ENCODE measurements at places on chromosomes 6 and 20. TPM values are rescaled to one million over a fixed set of nuclear protein-coding genes. Genes with fewer than 3 reads are reported as not detected.
A peak's percentile ranks its signal among the peaks of the same experiment; 100 is the strongest.

The BPIFB1 gene
- not detected for total RNA-seq

The SRSF12 gene
- not detected for total RNA-seq

The ZNF334 gene
- 3.8 TPM for total RNA-seq

The CLPSL1 gene
- not detected for total RNA-seq

The SEMG2 gene
- not detected for total RNA-seq

The SLC26A8 gene
- not detected for total RNA-seq

The ELOVL5 gene
- 71.3 TPM for total RNA-seq

The CFB gene
- total RNA-seq, result 22.6 TPM

DNA sequence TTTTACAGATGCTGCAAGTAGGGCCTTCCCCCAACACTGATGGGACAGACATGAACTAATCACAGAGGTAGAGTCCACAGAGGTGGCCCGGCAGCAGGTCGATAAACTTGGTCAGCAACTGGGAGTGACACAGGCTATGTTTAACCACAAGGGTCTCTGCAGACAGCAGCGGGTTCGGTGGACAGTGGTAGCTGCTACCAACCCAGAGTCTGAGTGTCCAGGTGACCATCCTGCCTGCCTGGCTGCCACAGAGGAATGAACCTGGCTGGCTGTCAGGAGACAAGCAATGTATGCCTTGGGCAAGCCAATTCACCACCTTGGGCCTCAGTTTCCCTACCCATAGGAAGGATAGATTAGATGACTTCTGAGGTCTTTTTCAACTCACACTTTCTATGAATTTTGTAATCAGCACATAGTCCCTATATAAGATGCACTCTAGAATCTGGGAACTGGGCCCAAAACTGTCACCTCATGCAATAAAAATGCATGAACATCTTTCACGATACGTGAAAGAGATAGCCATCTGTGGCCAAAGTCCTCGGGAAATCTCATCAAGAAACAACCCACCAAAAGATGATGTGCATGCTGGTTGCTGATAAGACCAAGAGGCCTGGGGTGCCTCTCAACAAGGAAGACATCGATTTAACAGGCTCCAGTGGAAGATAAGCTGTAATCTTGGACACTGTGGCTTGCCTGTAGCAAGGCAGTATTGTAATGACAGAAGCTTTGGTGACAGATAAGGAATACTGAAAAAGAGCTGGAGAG, 30.5 kb downstream of the MDGA1 start:
- DNase-seq, result peak; percentile 24

DNA sequence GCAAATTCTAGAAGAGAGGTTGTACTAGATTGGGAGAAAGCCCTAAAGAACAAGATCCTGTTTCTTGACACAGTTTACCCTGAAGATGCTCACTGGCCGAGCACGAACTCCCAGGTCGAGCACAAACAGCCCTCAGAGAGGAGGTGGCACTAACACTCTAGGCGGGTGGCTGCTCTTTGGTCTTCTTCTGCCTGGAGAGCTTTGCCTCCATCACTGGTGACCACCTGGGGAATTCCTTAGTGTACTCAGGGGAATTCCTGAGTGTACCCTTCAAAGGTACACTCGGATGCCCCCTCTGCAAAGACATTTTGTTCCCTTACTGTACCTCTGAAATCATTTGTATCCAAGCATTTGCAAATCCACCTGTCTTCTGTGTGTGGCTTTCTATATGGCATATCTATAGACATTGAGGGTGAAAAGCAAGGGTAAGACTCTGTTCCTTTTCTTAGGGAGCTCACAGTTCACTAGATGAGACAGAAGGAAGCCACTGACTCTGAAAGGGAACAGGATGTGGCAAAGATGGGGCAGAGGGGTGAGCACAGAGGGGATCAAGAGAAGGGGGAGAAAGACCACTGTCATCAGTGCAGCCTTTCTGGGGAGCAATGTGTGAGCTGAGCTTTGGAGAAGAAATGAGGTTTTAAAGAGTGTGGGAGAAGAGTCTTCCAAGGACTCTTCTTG, 169.8 kb upstream of the PROKR2 start:
- no peak for DNase-seq

DNA sequence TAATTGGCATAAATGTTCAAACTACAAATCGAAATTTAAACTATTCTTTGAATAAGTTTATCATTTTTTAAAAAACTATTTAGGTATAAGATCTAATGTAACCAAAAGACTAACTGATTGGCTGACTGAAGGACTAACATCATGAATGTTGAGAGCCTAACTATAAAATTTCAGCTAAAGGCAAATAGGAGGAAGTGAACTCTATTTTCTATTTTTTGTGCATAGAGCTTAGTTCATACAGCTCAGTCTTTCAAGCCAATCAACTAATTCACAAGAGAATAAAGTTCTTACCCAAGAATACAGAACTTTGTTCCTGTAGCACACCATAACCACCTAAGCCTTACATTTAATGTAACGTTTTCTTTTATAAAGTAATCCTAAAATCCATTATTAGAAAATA, 46.3 kb upstream of the STXBP5 start:
- no peak for DNase-seq

GRCh38 chr6:129280749-129281148, 397.8 kb downstream of the LAMA2 start:
- no peak for DNase-seq

DNA sequence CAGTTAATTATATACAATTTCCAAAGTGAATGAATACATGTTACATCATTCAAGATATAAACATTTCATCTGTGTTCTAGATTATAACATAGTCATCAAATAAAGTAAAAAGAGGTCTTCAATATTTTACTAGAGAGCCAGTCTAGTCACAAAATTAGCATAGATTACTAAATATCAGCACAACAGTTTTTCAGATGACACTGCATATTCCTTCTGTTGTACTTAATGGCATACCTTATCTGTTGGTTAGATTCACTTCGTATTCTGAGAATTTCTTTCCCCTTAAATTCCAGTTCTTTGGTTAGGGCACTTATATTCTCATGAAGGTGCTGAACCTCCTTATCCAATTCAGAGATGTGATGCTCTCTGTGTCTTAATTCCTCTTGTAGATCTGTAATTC, 39.8 kb upstream of the MCM9 start:
- no peak for DNase-seq

DNA sequence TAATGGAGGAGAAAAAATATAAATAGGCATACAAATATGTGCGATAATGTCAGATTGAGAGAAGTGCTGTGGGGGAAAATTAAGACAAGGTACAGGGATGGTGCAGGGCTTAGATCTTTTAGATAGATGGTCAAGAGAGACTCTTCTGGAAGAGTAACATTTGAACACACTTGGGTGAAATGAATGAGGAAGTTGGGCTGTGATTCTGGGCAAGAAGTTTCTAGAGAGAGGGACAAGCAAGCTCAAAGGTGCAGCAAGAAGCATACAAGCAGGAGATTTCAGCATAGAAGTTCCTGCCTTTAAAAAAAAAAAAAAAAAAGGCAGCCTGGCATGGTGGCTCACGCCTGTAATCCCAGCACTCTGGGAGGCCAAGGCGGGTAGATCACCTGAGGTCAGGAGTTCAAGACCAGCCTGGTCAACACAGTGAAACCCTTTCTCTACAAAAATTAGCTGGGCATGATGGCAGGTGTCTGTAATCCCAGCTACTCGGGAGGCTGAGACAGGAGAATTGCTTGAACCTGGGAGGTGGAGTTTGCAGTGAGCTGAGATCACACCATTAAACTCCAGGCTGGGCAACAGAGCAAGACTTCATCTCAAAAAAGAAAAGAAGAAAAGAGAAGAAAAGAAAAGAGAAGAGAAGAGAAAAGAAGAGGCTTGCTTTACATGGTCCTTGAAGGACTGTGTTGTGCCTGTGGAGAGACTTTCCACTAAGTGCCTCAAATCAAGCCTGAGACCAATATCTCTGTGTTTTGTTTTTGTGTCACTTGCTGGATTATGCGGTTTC, 9.7 kb upstream of the CD83 start:
- no peak for DNase-seq

DNA sequence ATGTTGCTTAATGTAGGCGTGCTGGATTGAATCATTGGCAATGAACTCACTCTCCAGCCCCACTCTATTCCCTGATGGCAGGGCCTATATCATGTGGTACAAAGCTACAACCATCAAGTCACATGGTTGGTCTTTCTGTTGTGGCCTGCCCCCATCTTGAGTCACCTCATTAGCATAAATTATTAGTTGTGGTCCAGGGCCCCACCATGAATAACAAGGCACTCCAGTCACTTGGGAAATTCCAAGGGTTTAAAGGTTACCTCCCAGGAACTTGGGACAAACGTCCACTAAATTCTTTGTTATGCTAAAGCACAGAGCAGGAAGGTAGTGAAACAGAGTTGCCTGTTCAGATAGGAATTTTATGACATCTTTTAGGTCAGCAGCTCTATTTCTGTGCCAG, 193.7 kb downstream of the SLC35F1 start:
- DNase-seq, result no peak

DNA sequence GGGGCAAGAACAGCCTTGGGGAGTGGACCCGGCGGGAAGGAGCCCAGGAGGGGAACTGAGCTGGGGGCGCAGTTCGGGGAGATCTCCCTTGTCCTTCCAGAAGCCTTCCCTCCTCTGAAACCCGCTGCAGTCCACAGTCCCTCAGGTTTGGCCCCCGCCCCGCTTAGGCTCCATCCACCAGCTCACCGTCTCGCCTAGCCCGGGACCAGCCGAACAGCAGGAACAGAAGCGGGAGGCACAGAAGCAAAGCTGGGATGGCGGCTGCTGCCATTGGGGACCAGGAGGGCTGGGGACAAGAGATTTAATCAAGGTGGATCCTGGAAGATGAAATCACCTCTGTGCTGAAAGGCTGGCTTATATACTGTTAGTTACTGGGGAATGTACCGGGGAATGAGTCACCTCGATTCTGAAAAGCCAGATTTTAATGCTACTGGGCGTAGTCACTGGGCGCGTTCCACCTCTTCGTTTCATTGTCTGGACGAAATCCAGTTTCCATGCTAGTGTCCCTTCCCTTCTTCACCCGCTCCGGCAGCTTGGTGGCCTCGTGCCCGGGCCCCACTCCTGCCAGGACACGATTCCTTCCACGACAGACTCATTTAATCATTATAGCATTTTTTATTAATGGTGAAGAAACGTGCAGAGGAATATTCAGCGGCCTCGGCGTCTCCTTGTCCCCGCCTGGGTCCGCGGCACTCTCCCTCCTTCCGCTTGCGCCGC, at the start of gene RAET1L:
TSS of gene RAET1L (minus strand) at position 332 of the 717 bp plus-strand sequence. CDS start at position 271, 61 bp downstream.
- DNase-seq, result peak; percentile 81

DNA sequence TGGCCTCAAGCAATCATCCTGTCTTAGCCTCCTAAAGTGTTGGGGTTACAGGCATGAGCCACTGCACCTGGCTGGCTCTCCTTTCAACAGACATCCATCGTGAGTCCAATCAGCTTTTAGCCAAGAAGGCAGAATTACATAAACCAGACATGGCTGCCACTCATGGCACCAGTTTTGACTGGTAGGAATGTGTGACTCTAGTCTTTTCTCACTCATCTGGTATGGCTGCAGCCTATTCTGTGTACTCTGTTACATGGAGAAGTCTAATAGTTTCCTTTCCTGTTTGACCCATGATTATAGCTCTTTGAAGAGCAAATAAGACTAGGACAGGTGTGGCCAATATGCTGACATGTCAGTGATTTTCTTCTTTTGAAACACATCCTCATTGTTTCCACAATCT, 27.0 kb upstream of the RNF144B start:
- no peak for DNase-seq

GRCh38 chr6:6964675-6965074, 143.1 kb upstream of the RREB1 start:
- no peak for DNase-seq

GRCh38 chr6:116087437-116088027, 13.1 kb upstream of the NT5DC1 start:
- no peak for DNase-seq

- DNase-seq, result no peak
These were observed 49.8 kb downstream of the MBOAT1 start for GRCh38 chr6:20162515-20162914.

DNA sequence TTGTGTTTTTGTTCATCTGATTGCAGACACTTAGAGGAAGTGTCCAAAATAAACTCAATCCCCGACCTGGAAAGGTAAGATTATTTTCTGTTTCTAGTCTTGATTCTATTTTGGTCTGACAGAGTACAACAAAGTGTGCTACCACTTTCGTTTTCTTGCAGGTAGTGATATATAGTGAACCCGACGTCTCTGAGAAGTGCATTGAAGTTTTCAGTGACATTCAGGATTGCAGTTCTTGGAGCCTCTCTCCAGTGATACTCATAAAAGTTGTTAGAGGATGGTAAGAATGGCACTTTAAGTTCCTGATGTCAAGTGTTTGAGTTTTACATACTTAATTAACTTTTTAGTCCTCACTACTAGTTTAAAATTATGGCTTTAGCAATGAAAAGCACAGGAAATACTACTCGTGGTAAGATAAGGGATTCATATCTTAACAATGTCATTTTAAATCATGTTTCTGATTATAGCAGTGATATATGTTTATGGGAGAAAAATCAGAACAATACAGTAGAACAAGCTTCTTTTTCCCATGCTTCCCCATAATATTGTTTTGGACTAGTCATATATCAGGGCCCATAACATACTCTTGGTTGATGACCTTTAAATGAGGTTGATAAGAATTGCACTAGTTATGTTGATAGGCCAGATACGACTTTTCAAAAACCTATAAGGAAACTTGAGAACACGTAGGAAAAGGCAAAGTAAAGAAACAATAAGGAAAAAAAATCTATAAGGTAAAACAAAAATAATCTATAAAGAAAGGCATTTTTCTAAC, 104.0 kb downstream of the RTN4IP1 start:
- no peak for DNase-seq

- peak; percentile 87 for DNase-seq
These were observed 377.1 kb downstream of the CENPW start for GRCh38 chr6:126716826-126717509.

DNA sequence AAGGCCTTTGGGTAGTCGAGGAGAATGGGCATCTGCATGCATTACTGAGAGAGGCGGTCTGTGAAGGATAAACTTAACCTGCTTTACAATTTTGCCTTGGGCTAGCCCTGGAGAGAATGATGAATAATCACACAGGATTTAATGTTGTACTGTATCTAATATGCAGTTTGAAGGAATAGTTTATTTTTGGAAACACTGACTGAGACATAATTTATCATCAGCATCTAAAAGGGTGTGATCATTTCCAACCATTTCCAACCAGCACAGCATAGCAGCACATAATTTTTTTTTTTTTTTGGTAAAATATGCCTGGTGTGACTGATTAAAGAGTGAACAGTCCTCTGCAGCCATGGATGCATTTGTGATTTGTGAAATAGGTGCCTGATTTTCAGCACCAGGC, 519.5 kb downstream of the PHF3 start:
- DNase-seq, result no peak

- DNase-seq, result peak; percentile 81
These were observed at the start of gene PIGT for GRCh38 chr20:45415822-45416637. Gene PIGT (plus strand): TSS chr20:45416141. CDS start chr20:45416157, 16 bp downstream.

DNA sequence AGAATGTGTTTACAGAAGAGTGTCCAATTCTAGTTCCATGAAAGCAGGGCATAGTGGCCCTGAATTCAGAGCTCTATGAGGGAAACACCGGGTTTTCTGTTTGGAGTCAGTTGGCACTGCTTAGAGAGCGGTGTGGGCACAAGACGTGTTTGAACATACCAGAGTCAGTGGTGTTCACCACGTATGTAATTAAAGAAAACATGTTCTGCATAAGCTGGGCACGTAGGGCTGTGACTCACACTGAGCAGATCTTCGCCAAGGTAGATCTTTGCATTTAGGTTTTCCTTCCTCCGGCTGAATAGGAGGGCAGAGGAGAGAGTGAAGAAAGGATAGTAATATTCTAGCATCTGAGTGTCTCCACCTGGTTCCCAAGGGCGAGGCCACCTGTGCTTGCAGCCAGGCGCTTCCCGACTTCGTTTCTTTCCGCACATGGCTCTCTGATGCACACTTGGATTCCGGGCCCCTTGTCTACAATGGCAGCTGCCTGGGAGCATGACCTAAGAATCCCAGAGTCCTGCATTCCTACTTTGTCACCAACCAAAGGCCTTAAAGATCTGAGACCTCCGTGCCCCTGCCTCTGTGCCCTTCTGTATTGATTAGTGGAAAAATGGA, 136.2 kb downstream of the ERMARD start:
- no peak for DNase-seq
